Skeletal muscle cell (primary cell): ENCODE measurements at places on chromosomes 16 and 17.

DNA sequence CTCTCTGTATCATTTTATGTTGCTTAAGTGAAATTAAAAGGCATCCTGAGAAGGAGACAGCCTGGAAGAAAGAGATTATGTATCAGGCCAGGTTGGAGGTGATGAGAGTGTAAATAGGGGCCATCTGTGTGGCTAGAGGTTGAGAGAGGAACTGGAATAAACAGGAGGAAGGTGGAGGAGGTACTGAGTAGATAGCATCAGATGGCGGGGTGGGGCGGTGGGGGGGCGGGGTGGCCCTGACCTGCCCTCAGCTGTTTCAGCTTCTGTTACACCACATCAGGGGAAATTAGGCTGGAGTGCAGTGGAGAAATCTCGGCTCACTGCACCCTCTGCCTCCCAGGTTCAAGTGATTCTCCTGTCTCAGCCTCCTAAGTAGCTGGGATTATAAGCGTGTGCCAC, 6.9 kb upstream of the KCNG4 start:
- DNase-seq = no peak

DNA sequence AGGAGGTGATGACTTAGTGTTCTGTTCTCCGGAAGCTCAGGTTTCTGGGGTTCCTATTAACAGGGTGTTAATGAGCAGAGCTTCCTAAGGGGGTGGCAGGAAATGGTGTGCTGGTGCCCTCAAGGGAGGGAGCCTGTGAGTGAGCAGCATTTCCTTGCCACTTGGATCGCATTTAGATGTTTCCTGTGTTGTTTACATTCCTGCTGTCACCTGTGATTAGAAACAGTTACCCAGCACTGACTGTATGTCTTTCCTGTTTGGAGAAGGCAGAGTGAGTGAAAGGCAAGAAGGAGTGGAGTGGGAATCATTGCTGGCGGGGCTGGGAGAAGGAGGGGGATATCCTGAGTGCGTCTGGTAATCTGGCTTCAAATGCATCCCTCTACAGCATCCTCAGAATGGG, 214.6 kb downstream of the CCDC182 start:
- DNase-seq = no peak

- no peak for DNase-seq
Observed at GRCh38 chr16:31271621-31272190, 11.9 kb downstream of the ITGAM start.

DNA sequence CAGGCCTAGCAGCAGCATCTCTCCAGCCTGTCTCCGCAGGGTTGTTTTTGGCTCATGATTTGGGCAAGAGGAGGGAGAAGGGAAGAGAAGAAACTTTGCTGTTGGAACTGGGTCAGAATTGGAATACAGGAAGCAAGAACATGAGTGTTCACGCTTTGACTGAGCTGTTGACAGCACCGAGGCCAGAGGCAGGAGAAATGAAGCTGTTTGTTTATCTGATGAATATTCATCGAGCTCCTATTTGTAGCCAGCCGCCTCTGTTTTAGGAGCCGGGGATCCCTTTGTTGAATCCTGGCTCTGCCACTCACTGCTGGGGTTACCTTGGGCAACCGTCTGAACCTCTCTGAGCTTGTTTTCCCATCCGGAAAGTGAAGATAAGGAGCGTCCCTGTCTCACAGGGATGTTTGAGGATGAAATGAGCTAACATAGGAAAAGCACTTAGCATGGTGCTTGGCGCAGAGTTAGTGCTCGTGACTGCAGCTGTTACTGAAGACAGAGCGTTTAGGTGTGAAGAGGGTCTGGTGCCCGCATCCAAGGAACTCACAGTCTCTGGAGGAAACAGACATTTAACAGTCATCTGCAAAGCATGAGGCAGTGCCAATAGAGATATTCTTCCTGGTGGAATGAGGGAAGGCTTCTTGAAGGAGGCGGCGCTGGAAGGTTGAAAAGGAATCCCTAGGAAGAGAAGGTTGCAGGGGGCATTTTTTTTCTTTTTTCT, 29.2 kb downstream of the RAP1GAP2 start:
- no peak for DNase-seq

DNA sequence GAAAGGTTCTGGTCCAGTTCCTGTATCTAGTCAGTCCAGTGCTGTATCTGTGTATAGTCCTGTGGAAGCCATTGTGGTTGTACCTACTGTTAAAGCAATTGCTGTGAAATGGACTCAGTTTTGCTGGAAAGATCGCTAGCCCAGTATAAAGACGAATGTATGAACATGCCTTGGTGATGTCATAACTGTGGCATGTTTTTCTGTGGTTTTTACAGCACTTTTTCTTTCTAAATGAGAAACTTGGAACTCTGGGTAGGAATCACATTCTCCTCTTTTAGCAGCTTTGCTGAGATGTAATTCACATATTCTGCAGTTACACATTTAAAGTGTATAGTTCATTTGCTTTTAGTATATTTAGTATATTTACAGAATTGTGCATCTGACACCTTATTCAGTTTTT, 58.1 kb downstream of the MAP2K4 start:
- DNase-seq = peak; percentile 11

DNA sequence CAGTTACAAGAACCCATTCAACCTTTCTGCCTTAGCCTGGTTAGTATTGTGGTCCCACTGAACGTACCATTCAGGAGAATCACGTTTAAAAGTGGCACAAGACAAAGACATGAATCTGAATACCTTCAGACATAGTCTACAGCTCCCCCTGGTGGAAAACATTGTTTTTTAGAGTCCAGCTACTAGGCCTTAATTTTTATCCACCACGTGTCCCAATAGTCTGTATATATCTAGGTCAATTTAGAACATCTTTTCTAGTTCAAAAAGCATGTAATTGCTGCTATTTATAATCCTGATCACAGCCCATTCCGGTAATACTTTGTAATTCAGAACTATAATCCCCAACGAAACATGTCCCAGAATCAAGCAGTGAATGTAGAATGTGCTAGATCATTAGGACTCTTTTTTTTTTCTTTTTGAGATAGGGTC, 13.7 kb upstream of the GUCY2D start:
- DNase-seq = peak; percentile 41

- DNase-seq = no peak
Observed at GRCh38 chr17:46949291-46950174, 26.6 kb downstream of the GOSR2 start.

GRCh38 chr16:50088302-50088701, 22.5 kb downstream of the HEATR3 start:
- DNase-seq = no peak
